NCI-H1436 (cell line): ENCODE measurements at places on chromosomes 1 and 21.

DNA sequence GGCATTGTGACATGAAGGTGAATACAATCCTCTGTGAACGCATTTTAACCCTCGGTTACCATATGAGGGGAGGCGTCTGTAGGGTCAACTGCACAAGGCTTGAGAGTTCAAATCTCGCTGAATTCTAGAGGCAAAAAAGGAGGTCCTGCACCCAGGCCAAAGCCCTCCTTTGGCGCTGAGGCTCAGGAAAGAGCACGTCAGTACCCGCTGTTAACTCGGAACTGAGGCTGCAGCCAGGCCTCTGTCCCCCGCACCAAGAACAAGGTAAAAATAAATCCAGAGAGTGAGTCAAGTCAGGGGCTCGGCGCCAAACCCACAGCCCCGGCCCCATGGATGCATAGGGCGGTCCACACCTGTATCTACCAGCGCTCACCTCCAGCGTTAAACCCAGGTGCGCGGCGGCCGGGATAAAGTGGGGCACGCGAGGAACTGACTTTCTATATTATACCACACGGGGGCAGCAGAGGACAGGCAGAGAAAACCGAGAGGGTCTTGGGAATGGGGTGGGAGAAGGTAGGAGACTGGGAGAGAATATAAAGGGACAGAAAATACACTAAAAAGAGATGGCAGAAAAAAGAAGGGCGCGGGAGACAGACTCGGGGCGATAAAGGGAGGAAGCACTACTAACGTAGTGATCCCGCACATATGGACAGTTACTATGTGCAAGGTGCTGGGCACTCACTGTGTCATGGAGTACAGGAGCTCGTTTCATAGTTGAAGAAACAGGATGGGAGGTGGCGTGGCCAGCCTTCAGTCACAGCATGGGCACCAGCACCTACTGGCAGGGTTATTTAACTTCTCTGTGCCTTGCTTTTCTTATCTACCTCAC lies 54.9 kb downstream of the DMRTA2 start:
- DNase-seq = peak; percentile 21

DNA sequence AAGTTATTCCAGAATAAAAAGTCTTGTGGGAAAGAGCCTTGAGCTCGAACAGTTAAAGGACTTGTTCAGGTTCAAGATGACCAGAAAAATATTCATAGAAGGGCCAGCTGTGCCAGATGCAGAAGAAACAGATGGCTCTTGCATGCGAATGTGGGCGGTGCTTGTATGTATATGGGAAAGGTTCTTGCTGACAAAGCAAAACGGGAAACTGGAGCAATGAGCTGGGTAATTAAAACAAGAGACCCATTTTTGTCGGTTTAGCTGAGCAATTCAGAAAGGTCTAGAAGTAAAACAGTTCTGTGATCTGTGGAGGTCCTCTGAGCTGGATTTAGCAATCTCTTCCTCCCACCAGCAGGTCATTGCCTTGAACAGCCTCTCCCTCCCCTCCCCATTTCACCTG lies 107.2 kb upstream of the MARK1 start:
- no peak for DNase-seq

DNA sequence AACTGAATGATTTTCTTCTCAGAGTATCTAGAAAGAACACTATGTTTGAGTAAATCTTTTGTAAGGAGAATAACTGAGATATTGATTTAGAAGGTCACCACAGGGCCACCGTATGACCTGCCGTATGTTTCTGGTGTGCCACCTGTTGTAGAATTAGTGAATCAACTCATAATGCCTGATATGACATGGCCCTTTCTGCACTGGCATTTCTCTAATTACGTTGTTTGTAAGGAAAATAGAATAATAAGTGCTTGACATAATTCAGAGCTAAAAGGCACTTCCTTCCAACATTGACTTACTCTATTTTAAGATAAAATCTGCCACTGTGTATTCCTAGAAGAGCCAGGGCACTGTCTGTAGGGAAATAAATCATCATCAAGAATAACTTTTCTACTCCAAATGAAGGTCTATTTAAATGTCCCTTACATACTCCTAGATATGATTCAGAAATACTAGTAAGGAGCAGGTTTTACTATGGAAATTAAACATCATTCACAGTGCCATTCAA lies 101.7 kb downstream of the PHTF1 start:
- DNase-seq = no peak

DNA sequence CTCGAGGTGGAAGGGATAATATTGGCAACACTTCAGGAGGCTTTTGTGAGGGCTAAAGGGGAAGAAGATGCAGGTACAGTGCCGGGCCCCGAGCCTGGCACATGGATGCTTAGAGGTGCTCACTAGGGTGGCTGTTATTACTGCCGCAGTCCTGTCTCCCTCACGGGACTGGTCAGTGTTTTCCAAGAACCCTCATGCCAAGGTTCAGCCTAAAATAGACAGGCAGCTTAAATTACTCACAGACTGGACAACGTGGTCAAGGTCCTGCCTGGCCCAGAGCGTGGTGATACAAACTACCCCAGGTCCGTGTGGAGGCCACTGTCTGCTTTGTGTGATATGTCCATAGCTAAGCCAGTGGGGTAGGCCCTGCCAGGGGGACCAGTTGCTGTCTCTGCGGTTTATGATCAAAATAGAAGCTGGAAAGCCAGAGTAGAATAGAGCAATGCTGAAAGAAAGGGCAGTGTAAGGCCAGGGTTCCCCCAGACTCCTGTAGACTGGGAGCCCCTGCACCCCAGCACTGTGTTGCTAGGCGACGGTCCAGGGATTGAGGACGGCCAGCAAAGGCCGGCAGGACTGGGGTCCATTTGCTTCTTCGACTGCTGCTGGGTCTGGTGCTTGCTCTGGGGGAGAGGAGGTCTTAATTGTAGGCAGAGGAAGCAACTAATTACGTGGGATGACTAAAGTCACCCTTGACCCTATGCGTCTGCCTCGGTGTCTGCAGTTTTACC lies 36.1 kb downstream of the ELAPOR1 start:
- DNase-seq = no peak

GRCh38 chr1:6515771-6516170 lies 24.3 kb upstream of the PLEKHG5 start:
- no peak for DNase-seq
